ENCODE measurements at places on chromosomes 6 and 20. TPM values are rescaled to one million over a fixed set of nuclear protein-coding genes. Genes with fewer than 3 reads are reported as not detected.

BRPF3 gene
- 209 TPM for total RNA-seq

TMEM200A gene
- 0.20 TPM for total RNA-seq

MMP24 gene
- 0.40 TPM for total RNA-seq

FRS3 gene
- total RNA-seq: 3.0 TPM

OPRM1 gene
- total RNA-seq: not detected

GABRR1 gene
- not detected for total RNA-seq

MAN1A1 gene
- total RNA-seq: 112 TPM

PACSIN1 gene
- total RNA-seq: 0.27 TPM

CLDN20 gene
- not detected for total RNA-seq

- DNase-seq: no peak
These were observed 83.8 kb downstream of the RNASET2 start for GRCh38 chr6:166872531-166873009.

- no peak for DNase-seq
These were observed 7.2 kb upstream of the NTSR1 start for GRCh38 chr20:62701161-62702012.

DNA sequence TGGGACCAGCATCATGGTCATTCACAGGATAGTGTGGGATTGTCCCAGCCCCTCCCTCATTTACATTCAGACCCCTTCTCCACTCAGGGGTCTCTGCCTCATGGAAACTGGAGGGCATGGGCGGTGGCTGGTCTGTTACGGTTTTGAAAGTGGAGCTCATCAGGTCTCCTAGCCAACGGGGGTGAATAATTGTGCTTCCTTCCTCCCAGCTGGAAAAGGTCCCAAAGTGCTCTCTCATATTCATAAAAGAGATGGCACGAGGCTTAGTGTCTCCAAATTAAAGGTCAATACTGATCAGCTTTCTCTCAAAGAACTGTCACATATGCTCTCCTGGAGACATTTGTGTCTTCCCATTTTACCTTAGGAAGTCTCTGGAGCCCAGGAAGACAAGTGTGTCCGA is 19.9 kb downstream of the JARID2 start:
- no peak for DNase-seq

DNA sequence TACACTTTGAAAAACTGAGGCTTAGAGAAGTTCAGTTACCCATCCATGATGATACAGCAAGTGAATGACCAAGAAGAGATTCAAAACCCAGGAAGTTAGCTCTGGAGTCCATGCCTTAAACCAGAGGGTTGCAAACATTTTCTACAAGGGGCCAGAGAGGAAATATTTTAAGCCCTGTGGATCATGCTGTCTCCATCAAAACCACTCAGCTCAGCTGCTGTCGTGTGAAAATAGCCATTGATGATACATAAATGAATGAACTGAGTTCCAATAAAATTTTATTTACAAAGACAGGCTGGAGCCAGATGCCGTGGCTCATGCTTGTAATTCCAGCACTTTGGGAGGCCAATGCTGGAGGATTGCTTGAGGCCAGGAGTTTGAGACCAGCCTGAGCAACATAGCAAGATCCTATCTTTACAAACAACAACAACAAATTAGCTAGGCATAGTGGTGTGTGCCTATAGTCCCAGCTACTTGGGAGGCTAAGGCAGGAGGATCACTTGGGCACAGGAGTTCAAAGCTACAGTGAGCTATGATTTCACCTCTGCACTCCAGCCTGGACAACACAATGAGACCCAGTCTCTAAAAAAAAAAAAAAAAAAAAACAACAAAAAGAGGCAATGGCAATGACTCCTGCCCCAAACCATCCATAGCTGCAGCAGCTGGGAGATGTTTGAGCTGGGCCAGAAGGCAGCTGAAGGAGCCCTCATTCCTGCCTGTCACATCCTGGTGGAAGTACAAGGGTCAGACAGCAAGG is 44.1 kb upstream of the RIN2 start:
- DNase-seq: peak; percentile 35

DNA sequence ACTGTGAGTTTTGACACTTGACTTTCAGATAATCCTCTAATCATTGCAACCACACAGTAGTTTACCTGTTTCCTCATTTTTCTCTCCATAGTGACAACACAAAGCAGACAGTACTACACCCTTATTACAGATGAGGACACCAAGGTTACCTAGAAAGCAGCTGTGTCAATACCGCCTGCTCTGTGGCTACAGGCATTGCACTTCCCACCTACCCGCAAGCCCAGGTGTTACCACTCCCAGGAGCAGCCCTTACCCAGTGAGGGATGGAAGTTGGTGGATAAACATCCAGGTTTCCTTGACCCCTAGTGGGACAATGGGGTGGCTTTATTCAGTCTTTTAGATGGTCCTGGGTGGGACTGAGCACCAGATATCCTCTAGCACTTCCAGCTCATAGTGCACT is 503.6 kb downstream of the PTPRT start:
- DNase-seq: no peak

DNA sequence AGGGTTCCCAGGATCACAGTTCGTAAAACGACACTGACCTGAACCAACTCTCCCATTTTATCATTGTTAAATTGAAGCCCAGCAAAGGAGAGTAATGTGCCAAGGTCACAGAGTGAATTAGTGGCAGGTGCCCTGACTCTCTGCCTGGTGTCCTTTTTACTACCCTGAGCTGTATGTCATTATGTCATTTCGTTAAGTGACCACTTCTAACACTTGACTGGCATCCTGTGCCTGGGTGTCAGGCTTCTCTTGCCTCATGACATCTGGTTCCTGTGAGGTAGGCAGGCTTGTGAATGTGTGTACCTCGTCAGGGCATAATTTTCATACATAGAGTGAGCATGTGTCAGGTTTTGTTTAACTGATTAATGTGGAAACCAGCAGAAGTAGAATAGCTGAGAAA is 48.6 kb downstream of the RALY start:
- no peak for DNase-seq

DNA sequence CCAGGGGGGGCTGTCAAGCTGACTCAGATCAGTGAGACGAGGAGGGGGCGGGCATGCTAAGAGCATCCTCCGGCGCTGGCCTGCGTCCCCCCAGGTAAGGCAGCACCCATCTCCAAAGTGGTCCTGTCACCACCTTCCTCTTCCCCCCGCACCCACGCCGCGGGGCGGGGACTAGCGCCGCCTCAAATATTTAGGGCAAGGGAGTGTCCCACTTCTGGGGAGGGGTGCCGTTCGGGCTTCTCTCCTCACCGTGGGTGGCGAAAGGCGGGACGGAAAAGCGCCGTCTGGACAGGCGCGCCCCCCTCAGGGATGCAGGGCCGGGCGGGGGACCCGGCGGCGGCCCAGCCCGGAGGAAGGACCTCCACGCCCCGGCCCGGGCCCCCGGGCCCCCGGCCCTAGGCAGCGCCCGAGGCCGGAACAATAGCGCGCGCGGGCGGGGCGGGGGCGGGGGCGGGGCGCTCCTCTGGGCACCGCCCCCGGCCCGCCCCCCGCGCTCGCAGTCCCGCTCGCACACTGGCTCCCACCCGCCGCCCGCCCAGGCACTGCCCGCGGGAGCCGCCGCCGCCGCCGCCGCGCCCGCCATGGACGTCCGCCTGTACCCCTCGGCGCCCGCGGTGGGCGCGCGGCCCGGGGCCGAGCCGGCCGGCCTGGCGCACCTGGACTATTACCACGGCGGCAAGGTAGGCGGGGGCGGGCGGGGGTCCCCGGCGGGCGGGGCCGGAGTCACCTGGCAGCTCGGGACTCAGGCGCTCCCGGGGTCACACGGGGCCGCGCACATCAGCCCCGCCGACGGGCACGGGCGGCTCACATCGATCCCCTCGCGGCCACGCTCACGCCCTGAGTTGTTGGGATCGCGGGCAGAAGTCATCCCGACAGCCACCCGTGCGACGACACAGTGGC is at the start of gene TOX2:
TSS of gene TOX2 (plus strand) at position 542 of the 900 bp plus-strand sequence. CDS start at position 582, 40 bp downstream.
- DNase-seq: peak; percentile 62

GRCh38 chr6:158312672-158313397 is 570 bp downstream of the TULP4 start:
- no peak for DNase-seq

GRCh38 chr6:132713352-132714134 is at the start of gene VNN1:
TSS of gene VNN1 (minus strand) at chr6:132714055. CDS start at chr6:132714035, 20 bp downstream.
- DNase-seq: peak; percentile 29

DNA sequence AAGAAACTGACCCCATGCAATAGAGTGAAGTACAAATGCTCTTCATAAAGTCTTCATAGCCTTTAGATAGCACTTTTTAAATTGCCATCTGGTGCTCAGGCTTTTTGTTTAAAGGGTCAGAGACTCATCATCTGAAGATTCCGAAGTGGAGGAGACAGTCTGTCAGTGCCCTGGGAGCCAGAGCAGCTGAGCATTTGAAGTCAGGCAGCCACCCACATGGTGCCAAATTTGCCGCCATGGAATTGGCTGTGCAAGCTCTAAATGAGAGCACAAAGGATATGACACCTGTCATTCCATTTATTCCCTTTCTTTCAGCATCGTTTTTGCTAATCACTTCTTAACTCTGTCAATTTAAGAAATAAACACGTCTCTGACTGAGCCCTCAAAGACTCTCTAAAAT is 32.8 kb upstream of the CEP162 start:
- DNase-seq: no peak

- DNase-seq: no peak
These were observed 160.0 kb upstream of the RALGAPA2 start for GRCh38 chr20:20872428-20872827.

DNA sequence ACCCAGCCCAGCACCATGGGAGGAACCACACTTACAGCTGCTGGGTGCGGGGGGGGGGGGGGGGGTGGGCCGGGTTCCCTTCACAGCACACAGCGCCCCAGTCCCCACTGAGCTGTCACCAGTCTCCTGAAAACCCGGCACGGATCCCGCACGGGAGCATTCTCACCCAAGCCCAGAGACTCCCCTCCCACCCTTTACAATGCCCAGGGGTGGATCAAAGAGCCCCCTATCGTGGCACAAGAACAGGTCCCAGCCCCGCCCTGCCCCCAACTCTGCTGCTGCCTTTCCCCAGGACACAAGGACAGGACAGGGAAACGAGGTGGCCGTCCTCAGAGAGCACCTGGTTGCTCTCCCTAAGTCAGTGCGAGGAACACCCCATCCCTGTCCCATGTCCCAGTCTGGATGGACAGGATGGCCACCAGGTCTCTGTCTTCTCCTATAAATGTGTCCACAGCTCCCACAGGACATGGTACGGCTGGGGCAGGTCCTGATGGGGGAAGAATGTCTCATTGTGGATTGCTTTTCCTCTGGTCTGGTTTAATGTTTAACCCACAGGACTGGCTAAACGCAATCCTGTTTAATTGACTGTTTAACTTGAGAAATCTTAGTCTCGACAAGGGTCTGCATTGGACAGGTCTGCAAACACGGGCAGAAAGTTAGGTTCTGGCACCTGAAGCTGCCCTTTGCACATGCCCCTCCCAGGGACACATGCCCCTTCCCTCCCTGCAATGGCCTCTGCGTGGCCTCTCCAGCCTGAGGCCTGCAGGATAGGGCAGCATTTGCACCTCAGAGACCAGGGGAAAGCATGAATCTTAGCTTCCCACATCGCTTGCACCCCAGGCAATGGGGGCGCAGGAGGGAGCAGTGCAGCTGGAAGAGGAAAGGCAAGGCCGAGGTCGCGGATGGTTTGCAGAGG is 45.3 kb downstream of the DACT2 start:
- peak; percentile 69 for DNase-seq

DNA sequence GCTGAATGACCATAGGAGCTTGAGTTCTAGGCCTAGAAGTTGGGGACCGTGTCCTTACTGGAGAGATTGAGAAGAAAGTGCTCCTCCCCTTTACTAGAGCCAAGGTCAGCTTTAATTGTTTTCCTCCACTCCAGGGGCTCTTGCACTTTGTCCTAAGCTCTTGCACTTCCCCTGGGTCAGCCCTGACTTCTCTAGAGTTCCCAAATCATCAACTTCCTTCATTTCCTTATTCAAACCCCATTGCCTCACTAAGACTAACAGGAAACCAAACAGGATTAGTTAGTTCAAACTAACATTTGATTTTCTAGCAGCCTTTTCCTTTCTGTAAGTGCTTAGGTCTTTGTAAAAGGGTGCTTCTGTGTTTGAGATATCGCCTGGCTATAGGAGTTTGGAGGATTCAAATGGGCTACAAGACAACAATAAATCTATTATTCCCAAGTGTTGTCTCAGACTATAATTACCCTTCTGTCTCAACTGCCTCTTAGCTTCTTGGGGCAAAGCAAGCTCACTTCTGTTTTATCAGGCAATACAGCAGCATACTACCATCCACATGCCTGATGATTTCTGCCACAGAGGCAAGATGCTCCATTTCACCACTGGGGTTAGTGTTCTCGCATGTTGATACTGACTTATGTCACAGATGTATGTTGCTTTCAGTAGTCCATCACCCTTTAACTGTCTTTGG is 12.8 kb upstream of the DTNBP1 start:
- DNase-seq: no peak

- DNase-seq: no peak
These were observed 74.4 kb upstream of the EYA4 start for GRCh38 chr6:133166766-133167165.

GRCh38 chr6:159036673-159037072 is 8.1 kb downstream of the TAGAP start:
- DNase-seq: no peak

GRCh38 chr6:85660181-85660611 is 17.5 kb upstream of the SYNCRIP start:
- no peak for DNase-seq

- DNase-seq: no peak
These were observed 558.8 kb downstream of the KIF16B start for GRCh38 chr20:16014436-16014835.

GRCh38 chr20:1757072-1757471 is 99.5 kb upstream of the SIRPG start:
- DNase-seq: no peak

- no peak for DNase-seq
These were observed 56.0 kb upstream of the SUPT3H start for GRCh38 chr6:45433533-45434380.

- DNase-seq: no peak
These were observed 14.5 kb upstream of the RAMACL start for GRCh38 chr6:166600931-166601330.

- DNase-seq: no peak
These were observed 112.8 kb downstream of the HFE start for GRCh38 chr6:26199773-26200764.

DNA sequence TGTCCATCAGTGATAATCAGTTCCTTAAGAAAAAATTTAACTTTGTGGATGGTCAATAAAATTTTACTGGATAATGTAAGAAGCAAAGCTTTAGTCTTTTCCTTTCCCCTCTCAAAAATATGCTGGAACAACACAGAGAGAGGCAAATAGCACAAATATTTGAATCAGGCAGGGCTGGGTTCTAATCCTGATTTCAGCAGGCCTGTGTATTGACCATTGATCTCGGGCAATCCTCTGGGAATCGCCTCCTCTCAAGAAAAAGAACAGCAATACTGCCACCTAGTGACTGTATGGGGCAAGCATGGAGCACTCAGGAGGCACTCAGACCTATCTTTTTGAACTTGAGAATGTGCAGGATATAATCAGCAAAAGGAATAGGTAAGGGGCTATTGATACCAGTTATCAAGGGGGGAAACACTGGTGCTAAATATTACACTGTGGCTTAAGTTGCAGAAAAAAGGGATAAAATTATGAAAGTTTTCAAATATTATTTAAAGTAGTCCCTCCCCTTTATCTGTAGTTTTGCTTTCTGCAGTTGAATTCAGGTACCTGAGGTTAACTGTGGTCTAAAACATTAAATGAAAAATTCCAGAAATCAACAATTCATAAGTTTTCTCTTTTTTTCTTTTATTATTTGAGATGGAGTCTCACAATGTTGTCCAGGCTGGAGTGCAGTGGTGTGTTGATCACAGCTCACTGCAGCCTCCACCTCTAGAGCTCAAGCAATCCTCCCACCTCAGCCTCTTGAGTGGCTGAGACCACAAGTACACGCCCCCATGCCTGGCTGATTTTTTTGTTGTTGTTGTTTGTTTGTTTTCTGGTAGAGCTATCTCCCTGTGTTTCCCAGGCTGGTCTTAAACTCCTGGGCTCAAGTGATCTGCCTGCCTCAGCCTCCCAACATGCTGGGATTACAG is 91.8 kb upstream of the NHSL1 start:
- peak; percentile 74 for DNase-seq
